Fibroblast of the conjunctiva (primary cell): ENCODE measurements at places on chromosomes 16 and 17.

- DNase-seq = no peak
These were observed 5.3 kb downstream of the ARHGAP17 start for GRCh38 chr16:25009822-25010221.

DNA sequence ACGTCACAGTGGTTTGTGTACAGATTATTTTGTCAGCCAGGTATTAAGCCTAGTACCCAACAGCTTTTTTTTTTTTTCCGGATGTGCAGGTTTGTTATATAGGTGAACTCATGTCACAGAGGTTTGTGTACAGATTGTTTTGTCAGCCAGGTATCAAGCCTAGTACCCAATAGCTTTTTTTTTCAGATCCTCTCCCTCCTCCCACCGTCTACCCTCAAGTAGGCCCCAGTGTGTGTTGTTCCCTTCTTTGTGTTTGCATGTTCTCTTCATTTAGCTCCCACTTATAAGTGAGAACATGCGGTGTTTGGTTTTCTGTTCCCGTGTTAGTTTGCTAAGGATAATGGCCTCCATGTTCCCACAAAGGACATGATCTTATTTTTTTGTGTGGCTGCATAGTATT is 19.9 kb downstream of the RPTOR start:
- no peak for DNase-seq

GRCh38 chr17:4555873-4556759 is 932 bp upstream of the MYBBP1A start:
- no peak for DNase-seq

DNA sequence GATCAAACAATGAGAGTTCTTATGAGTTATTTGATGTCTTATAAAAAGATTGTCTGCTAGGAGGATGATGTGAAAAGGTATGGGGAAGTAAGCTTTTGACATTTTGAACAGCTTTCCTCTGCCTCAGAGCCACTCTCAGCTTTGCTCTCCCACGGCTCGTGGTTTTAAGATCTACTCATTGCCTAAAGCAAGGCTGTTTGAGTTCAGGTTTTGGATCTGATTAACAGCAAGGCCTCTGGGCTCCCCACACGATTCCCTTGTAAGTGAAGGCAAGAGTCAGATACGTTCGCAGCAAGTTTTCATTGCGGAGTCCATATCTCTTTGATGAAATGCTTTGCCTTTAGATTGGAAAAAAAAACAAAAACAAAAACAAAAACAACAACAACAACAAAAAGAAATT is 515.0 kb upstream of the SALL1 start:
- no peak for DNase-seq

- DNase-seq = no peak
These were observed 1.2 kb upstream of the TAOK1 start for GRCh38 chr17:29388937-29389336.

DNA sequence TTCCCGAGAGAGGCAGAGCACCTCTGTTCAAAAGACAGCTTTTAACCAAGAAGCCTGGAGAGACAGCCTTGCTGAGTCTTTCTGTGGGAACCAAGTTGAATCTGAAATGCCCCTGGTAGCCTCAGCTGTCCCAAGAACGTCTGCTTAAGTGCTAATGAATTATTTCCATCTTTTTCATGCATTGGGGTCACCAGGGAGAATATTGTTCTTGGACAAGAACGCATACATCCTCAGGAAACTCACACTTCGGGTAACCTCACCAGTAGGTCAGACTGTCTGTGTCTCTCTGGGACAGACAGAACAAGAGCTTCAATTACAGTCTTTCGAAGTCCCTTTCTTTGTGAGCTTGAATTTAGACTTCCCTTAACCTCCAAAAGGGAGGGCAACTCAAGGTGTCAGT is 134.6 kb upstream of the ADAMTS18 start:
- no peak for DNase-seq

- no peak for DNase-seq
These were observed 684.1 kb upstream of the C16orf82 start for GRCh38 chr16:26382586-26382985.

DNA sequence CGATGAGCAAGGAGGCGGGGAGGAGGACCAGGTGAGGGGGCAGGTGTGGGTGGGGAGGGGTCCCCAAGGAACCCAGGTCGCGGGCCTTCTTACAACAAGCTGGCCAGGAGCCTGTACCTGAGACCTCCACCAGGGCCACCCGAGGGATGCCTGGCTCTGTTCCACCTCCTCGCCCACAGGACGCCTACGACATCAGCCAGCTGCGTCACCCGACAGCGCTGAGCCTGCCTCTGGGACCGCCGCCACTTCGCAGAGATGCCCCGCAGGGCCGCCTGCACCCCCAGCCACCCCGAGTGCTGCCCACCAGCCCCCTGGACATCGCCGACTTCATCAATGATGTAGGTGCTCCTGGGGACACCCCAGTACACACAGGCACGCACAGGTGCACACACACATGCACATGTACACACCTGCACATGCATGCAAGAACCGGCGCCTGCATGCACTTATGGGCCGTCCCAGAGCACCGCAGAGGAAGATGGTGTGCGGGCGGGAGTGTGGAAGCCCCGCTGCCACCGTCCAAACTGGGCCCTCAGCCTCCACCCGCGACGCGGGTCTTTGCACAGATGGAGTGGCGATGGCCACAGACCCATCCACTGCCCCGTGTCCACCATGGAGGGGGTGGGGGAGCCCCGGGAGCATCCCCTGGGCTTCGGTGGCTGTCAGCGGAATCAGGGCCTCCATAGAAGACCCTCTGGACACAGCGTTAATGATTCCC is 6.6 kb downstream of the SLC22A31 start:
- no peak for DNase-seq
